ENCODE measurements at places on chromosomes 2 and 18.

DNA sequence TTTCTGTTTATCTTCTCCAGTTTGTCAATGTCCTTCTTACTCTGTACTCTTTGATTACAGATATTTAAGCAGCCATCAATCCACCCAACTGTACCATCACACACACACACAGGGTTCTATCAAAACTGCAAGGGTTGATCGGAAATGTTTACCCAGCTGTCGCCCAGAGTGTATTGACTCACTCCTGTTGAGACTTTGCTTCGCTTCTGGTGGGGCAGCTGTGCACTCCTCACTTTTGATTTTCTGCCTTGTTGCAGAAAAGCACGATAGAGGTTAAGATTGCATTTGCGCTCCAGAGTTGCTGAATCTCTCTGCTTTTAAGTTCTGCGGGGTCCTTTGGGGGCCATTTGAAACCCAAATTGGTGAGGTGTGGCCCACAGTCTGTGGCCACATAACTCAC lies 216.2 kb downstream of the SETBP1 start:
- DNase-seq, result no peak

GRCh38 chr18:53754154-53754553 lies 470.3 kb downstream of the MBD2 start:
- no peak for DNase-seq

GRCh38 chr2:40292291-40292690 lies 159.6 kb downstream of the SLC8A1 start:
- no peak for DNase-seq

DNA sequence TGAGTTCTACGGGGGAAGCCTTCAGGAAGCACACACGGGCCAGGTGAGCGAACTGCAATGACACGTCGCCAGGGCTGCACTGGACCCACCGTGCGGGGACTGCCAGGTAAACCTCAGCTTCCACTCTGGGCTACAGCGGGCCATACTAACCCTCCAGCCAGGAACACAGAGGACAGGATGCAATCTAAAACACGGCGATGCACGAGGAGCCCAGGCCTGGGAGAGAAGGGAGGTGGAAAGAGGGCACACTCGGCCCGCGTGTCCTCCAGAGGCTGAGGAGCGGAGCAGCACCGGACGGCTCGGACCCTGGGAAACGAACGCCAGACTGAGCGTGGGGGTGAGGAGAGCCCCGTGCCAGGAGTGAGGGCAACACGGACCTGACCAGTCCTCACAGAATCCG lies 69.3 kb downstream of the HDAC4 start:
- DNase-seq, result no peak

DNA sequence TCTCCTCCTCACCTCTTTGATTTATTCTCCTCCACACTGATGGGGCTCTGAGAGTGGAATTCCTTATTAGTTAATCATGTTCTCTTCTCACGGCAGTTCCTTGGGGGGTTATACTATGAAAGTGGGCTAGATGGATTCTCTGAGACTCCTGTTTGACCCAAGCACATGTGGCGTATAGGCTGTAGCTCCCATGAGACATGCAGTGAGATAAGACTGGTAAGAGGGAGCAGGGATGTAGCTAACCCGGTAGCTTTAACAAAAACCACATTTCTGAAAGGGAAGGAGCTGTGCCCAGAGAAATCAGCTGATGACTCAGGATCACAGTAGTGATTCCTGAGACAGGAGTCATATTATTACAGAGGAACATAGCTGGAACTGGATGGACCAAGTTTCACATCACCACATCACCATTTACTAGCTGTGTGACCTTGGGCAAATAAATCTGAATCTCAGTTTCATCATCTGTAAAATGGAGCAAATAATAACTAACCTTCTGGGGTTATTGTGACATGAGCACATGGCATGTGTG lies 82.9 kb downstream of the CRIM1 start:
- DNase-seq, result no peak

DNA sequence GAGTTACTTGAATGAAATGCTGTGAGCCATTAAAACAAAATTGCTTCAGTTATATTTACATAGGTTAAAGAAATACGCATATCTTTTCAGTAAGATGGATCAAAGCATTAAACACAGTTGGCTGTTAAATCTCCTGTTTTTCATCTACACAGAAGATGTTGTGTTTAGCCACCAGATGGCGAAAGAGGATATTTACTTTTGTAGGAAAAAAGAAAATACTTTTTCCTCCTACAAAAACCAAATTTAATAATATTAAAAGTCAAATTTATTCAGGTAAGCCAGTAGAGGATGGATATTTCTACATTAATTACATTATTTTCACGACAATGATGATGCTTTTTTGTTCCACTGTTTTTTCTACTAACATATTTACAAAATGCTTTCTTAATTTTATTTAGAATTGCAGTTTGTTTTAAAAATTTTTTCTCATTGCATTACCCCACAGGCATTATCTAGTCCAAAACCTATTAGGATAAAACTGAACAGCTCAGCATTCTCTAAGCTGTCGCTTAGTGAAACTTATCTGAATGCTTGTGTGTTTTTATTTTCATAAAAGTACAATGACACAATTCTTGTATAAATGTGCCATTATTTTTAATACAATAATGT lies 173.7 kb downstream of the ASXL3 start:
- DNase-seq, result no peak

- DNase-seq, result no peak
Observed at GRCh38 chr2:164514491-164514890, 106.8 kb downstream of the GRB14 start.

- DNase-seq, result no peak
Observed at GRCh38 chr2:63544017-63544627, 44.2 kb downstream of the WDPCP start.

DNA sequence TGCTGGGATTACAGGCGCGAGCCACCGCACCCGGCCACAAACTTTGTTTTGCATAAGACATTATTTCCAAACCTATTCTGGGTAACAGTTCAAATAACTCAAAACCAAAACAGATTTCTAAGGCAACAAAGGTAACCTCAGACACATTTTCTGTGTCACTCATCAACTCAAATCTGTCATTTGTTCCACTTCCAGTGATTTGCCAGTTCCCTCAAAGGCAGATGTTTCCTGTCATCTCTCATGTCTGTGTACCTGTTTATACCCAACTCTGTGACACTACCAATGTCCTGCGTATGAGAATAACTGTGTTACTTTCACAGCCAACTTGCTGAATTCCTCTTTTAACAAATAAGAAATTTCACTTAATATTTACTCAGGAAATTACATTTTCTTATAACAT lies 54.4 kb downstream of the SCN3A start:
- DNase-seq, result no peak

- peak; percentile 69 for DNase-seq
Observed at GRCh38 chr2:26330114-26330549, 15.8 kb upstream of the SELENOI start.

- no peak for DNase-seq
Observed at GRCh38 chr18:23351521-23351920, 101.6 kb upstream of the RIOK3 start.

GRCh38 chr2:7881466-7881865 lies 800.4 kb upstream of the ID2 start:
- DNase-seq, result no peak

- DNase-seq, result no peak
Observed at GRCh38 chr2:64786343-64787018, 132.8 kb upstream of the SERTAD2 start.

DNA sequence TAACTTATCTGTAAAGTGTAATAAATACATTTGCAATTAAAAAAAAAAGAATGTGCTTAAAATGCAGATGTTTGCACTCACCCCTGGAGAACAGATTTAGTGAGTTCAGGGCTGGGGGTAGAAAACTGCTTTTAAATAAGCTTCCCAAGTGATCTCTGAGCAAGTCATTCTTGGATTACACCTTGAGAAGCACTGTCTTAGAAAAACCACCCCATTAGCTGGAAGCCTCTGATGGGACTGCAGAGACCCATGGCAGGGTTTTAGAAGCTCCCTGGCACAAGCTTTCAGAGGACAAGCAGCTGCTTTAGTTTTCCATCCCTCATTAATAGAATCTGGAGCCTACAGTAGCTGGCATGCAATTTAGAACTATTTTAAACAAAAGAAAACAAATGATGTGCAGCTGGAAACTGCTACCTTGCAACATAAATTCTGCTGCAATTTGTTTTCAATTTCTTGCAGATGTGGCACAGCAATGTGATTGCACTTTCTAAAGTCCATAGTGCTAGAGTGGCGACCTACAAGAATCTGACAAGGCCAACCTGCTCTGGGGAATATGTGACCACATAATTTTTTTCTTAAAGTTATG lies 141.5 kb downstream of the CDC42EP3 start:
- DNase-seq, result no peak

GRCh38 chr2:960061-960736 lies 9.6 kb downstream of the SNTG2 start:
- no peak for DNase-seq

DNA sequence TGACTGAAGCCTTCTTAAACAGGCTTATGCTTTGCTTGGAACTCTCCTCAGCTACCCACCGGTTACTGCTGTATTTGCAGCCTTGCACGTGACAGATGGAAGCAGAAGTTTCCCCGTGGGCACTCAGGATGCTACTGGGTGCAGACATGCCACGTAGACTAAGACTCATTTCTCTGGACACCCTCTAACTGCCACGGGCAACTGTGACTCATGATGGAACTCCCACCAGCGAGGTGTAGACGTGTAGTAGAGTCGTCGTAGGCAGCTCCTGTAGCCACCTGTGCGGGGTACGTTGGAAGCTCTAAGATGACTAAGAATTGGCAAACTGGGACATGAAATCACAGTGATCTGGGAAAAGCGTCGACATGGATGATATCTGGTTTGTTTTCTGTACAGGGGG lies 27.5 kb downstream of the TSHZ1 start:
- no peak for DNase-seq

- DNase-seq, result no peak
Observed at GRCh38 chr2:175853616-175853890, 148.5 kb downstream of the LNPK start.

DNA sequence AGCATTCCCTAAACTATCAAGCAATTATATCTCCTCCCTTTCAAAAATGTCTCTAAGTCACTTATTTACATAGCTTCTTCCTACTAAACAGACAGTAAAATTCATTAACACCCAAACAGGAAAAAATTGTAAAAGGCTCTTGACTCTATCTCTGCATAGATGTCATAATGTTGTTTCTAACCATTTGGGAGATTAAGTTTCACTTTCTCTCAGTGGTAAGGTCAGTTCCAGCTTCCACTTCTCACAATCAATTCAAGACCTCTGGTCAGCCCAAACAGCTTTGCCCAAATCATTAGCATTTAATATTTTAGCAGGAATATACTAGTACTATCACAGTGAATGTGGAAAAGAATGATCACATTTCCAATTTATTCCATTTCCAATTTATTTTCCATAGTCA lies 374.3 kb upstream of the MC4R start:
- no peak for DNase-seq

DNA sequence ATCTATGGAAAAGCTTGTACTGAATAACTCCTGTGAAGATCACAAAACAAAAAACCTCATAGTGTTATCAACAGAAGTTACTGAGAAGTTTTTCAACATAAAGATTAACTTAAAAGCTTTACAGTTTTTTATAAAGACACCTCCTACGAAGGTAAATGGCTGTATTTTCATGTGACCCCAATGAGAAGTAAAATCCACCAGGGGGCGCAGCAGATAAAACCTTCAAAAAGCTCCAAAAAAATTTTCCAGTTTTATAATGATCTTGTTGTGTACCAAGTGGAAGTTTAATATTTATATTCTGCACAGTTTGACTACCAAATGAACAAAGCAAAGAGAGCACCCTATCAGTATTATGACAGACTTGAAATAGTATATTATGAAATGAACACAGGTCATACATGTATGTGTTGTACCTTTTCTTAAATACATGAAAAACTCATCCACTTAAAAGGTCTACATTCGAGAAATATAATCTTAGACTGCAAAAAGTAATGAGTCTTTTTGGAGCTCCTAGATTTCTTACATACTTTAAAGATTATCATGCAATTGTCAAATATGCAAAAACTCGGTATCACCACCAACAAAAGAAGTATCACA lies 38.5 kb downstream of the PNO1 start:
- DNase-seq, result no peak

DNA sequence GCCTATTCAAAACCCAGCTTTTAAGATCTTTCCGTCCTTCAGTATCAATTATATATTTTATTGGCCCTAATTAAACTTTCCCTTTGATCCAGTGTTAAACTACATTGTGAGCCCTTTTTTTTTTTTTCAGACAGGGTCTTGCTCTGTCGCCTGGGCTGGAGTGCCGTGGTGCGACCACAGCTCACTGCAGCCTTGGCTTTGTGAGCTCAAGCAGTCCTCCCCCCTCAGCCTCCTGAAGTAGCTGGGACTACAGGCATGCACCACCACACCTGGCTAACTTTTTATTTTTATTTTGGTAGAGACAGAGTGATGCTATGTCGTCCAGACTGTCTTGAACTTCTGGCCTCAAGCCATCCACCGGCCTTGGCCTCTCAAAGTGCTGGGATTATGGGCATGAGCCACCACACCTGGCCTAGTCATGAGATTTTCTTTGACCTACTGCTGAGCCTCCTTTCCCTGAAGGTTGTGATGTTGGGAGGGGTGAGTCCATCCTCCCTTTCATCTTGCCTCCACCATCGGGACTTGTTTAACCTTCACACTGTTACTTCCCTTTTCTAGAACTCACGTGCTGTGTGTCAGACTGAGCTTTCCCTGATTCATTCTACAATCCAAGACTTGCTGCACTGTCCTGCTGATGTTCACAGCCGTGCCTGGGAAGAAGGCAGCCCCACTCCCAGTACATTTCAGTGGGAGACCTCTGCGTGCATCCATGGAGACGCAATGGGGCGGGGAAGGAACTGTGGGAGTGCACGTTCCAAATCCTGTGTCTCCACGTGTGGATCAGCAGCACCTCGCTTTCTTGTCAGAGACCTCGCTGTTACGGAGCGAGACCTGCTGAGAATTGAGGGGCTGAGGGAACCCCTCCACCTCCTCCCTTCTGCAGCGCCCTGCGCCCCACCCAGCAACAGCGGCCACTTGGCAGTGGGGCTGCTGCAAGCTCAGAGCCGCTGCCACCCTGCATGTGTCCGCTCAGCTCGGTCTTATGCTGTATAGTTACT lies 10.8 kb downstream of the OXER1 start:
- DNase-seq, result no peak

- no peak for DNase-seq
Observed at GRCh38 chr2:29010946-29011345, 29.8 kb downstream of the TOGARAM2 start.

GRCh38 chr18:26470011-26470637 lies 78.2 kb downstream of the KCTD1 start:
- no peak for DNase-seq

DNA sequence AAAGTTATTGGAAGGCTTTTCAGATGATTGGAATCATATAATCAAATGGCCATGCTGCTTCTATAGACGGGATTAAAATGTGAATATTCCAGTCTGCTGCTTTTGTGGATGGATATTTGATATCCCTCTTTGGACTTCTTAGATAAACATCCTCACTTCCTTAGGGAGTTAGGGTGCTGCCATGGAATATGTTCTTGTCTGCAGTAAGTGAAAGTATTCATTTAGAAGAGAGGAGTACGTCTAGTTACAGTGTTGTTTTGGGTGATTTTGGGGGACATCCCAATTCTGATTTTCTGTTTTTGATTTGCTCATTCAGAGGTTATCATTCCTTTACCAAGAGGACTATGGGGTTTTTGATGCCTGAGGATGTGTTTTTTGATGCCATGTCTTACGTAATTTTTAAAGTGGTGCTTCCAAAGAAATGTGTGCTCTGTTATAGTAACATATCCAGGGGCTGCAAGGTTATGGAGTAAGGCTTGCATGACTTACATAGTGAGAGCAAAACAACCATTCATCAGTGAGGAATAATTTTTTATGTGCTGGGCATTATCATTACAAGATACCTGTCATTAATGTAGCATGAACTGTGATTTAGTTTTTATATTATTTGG lies 33.6 kb downstream of the ASXL3 start:
- DNase-seq, result no peak

GRCh38 chr2:17272170-17272569 lies 246.1 kb downstream of the RAD51AP2 start:
- DNase-seq, result no peak

Measured in activated T-helper 9 cell treated with anti-CD3 and anti-CD28 coated beads, Interleukin-2, amount 50 U/mL, for 16 hours (primary cell).